ENCODE measurements at places on chromosomes 5 and 9.

DNA sequence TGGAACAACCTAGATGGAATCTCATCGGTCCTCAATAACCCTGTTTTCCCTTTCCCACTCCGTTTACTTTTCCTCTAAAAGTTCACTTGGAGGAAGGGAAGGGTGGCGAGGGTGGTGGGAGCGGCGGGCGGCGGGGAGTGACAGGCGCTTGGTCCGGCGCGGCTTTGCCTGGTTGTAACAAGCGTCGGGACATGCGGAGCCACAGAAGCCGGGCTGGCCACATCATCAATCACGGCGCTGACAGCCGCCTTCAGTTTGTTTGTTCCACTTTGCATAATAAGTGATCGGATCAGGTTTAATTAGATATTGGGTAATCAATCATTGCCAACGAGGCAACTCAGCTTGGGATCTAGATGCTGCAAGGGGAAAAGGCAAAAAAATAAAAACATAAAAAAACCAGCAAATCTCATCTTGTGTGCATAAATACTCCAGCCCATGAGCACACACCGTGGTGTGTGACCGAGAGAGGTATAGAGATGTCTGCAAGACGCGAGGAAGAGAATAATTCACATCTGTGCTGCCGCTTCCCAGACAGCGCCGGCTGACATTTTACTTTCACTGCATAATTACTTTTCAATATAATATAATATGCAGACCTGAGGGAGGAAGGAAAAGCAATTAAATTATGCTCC lies 396.2 kb upstream of the IRX4 start:
- DNase-seq = no peak

GRCh38 chr5:159850160-159850559 lies 66.1 kb upstream of the ADRA1B start:
- DNase-seq = no peak

DNA sequence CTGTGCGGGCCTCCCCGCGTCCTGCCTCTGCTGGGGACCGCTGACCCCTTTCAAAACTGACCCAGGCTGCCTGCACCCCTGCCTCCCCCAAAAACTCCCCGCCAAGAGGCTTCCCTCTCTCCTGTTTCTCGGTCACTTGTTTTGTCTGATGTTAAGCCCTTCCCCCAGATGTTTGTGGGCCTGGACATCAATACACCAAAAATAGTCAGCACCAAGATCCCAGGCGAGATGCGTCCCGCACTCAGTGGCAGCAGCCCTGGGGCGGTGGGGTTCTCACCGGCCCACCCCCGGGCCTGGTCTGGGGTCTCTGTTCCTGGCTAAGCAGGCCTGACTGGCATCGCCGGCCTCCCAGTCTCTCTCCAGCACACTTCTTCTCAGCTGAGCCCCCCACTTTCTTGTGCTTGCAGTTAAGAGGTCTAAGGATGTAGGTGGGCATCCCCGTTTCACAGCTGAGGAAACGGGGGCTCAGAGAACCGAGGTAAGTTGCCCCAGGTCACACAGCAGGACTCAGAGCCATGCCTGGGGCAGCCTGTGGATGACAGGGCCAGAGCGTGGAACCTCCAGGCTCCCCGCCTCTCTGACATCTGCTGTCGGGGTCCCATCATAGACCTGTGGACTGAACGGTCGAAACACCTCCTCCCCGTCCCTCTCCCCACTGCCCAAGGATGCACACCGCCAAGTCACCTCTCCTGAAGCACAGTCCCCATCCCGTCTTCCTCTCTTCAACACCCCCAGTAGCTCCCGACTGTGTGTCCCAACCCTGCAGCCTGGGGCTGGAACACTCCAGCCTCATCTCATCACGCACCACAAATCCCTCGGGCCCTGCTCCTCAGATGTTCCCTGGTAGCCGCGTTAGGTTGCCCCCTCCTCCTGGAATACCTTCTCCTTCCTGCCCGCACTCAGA lies 16.8 kb downstream of the FIBCD1 start:
- no peak for DNase-seq

GRCh38 chr9:130320723-130321481 lies 55.3 kb downstream of the HMCN2 start:
- DNase-seq = no peak

GRCh38 chr5:53240661-53241060 lies 131.1 kb upstream of the MOCS2 start:
- no peak for DNase-seq

GRCh38 chr5:151100681-151101080 lies 19.8 kb upstream of the TNIP1 start:
- DNase-seq = no peak

GRCh38 chr5:125337294-125337693 lies 590.9 kb upstream of the ZNF608 start:
- DNase-seq = no peak

- DNase-seq = no peak
These were observed 62.1 kb downstream of the ARSB start for GRCh38 chr5:78922879-78923621.

- DNase-seq = no peak
These were observed 16.6 kb downstream of the STOM start for GRCh38 chr9:121353241-121354061.

Measured in activated CD8-positive, alpha-beta memory T cell treated with anti-CD3 and anti-CD28 coated beads for 1 hour (primary cell).